ENCODE measurements at places on chromosomes 11 and 22.

- no peak for DNase-seq
Observed at GRCh38 chr22:46129390-46130041, 20.8 kb upstream of the PPARA start.

DNA sequence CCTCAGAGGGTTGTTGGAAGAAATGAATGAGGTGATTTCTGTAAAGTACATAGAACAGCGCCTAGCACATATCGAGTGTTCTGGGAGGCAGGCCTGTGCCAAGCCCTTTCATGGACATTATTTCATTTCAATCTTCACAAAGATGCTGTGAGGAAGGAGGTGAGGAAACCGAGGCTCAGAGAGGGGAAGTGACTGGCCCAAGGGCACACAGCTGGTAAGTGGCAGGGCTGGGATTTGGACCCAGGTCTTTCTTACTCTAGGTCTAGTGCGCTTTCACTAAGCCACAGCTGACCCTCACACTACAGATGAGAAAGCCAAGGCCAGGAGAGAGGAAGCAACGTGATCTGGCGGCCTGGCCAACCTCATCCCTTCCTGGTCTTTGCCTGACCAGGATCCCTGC is 2.0 kb downstream of the PELI3 start:
- no peak for DNase-seq

- DNase-seq, result no peak
Observed at GRCh38 chr11:107017104-107017432, 1.2 kb downstream of the GUCY1A2 start.

- DNase-seq, result no peak
Observed at GRCh38 chr11:128324051-128324481, 263.3 kb downstream of the ETS1 start.

GRCh38 chr22:28813772-28814518 is 13.6 kb upstream of the XBP1 start:
- no peak for DNase-seq

Data from foreskin fibroblast (primary cell).